ENCODE measurements at places on chromosomes 5 and 9. TPM values are rescaled to one million over a fixed set of nuclear protein-coding genes. Genes with fewer than 3 reads are reported as not detected.

ERAP2 gene
- total RNA-seq = 53.6 TPM

RNF20 gene
- 37.0 TPM for total RNA-seq

TMC1 gene
- 0.39 TPM for total RNA-seq

BTNL8 gene
- not detected for total RNA-seq

EGFLAM gene
- total RNA-seq = 24.9 TPM

CDH18 gene
- under 0.01 TPM for total RNA-seq

GNAQ gene
- 52.7 TPM for total RNA-seq

KIF24 gene
- total RNA-seq = 2.1 TPM

LYSMD3 gene
- 32.8 TPM for total RNA-seq

ADAMTS6 gene
- total RNA-seq = 165 TPM

NRG2 gene
- 0.78 TPM for total RNA-seq

GAS1 gene
- total RNA-seq = 61.7 TPM

NR2F1 gene
- total RNA-seq = 1.2 TPM

NDUFS6 gene
- 32.7 TPM for total RNA-seq

LCN9 gene
- total RNA-seq = not detected

FBP1 gene
- 1.2 TPM for total RNA-seq

STK32A gene
- 3.9 TPM for total RNA-seq

TAF1L gene
- total RNA-seq = under 0.01 TPM

ST8SIA4 gene
- 0.13 TPM for total RNA-seq

CEMIP2 gene
- total RNA-seq = 38.8 TPM

PCDHB14 gene
- 3.8 TPM for total RNA-seq
